ENCODE measurements at places on chromosomes 13 and 19. TPM values are rescaled to one million over a fixed set of nuclear protein-coding genes. Genes with fewer than 3 reads are reported as not detected.

Gene MEDAG
- total RNA-seq: 113 TPM

Gene NOVA2
- total RNA-seq: 10.9 TPM

Gene ZNF534
- total RNA-seq: 0.28 TPM

Gene TSEN34
- 49.3 TPM for total RNA-seq

Gene SMAD9
- total RNA-seq: 8.3 TPM

Gene EEF2
- total RNA-seq: 2,283 TPM

Gene C19orf67
- total RNA-seq: not detected

Gene LRRC4B
- total RNA-seq: 1.6 TPM

Gene ZNF823
- total RNA-seq: 4.0 TPM

Gene WTIP
- 16.2 TPM for total RNA-seq

Gene GZMM
- 1.1 TPM for total RNA-seq

Gene OBI1
- total RNA-seq: 8.6 TPM

GRCh38 chr19:11736696-11737095 lies 2.0 kb downstream of the ZNF823 start:
- DNase-seq: no peak

DNA sequence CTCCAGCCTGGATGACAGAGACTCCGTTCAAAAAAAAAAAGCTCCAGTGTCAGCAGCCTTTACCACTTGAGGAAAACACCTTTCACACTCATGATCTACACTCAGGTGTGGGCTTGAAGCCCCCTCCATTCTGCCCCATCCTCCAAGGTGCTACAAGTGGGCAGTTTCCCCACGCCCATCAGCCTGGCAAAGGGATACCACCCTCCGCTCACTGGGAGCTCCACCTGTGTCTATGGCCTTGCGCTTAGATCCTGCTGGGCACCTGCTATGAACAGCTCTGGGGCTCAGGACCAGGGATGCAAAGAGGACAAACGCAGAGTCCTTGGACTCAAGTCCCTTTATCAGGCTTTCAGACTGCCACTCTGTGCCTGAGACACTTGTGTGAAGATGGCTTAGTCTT lies 127.8 kb downstream of the CRYL1 start:
- DNase-seq: no peak

DNA sequence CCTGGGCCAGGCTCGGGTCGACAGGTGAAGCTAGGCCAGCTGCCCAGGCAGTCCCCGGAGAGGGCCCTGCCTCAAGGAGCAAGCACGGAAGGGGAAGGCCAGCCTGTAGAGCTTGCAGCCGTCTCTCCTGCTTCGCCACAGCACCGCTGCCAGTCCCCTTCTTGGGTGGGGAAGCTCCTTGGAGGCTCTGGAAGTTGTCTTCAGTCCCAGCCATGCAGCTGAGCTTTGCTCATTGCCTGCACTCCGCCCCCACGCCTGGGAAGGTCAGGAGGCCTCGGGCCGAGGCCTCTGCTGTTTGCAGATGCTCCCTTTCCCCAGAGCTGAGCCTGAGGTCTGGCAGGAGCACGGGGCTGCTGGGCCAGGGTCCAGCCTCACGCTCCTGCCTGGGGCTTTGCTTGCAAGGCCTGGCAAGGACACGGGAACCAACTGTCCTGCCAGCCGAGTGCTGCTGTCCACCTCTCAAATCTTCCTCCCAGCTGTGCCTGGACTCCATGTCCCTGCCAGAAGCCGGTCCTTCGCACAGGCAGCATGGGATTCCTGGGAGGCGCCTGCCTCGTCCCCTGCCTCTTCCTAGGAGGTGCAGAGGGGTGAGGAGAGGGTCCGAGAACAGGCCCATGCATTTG lies 13.3 kb downstream of the PLEKHF1 start:
- DNase-seq: no peak

DNA sequence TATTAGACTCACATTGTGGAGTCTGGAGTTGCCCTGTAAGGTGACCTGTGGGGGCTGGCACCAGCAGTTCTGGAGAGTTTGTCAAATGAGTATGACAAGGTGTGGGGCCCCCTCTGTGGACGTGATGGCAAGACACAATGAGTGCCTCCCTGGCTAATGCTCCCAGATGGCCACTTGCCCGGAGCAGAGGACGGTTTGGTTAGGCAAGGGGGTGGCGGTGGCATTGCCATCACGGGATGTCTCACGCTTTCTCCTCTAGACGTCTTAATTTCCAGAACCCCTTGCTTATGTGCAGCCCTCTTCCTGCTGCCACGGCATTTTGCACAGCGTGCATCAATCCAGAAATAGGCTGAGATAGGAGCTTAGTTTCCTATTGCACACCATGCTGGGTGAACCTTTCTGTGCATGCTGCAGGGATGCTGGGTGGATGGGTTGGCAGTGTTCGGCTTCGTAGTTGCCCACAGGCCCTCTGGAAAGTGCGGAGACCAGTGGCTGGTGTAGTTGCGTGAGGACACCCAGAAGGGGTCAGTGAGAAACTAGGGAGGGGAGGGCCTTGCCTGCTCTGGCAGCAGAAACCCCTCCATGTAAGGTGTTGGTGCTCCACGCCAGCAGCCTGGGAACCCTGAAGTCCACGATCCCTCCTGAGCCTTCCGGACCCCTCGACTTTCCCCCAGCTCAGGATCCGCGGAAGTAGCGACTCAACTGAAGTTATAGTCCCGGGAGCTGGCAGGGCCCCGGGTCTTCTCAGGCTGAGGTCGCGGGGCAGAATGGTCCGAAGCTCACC lies 18.1 kb upstream of the LRP3 start:
- DNase-seq: no peak

- no peak for DNase-seq
Measured at GRCh38 chr13:104796581-104796980, 1730.4 kb upstream of the SLC10A2 start.

- no peak for DNase-seq
Measured at GRCh38 chr13:85626603-85627002, 172.6 kb downstream of the SLITRK6 start.

GRCh38 chr19:51777570-51778462 lies 16.8 kb downstream of the FPR2 start:
- DNase-seq: no peak

DNA sequence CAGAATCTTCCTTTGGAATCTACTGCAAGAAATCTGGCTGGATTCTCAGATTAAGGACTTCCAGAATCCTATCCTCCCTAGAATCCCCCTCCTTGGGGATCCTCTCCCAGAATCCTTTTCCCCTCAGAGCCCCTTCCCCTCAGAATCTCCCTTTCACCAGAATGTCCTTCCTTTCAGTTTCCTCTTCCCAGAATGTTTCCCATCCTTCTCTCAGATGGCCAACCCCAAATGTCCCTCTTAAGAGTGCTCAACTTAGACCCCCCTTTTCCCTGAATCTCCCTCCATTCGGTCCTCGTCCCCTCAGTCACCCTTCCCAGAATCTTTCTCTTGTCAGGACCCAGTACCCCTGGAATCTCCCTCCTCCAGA lies 584 bp upstream of the RPS16 start:
- DNase-seq: no peak

GRCh38 chr13:38702669-38703068 lies 15.8 kb downstream of the FREM2 start:
- DNase-seq: no peak

DNA sequence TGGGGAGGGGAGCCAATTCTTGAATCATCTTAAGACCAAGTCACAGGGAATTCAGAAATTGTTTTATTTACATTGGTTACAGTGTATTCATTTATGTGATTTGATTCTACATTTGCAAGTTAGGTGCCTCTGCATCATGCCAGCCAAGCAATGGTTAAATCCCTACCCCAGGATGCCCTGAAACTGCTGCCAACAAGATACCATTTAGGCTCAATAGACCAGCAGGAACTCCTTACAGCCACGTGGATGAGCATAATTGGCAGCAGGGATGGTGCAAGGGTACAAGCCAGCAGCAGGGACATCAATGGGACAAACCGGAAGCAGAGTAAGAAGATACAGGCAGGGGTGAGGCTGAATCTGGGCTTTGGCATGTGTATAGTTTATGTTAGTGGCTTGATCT lies 72.4 kb upstream of the NBEA start:
- DNase-seq: no peak

GRCh38 chr19:10677751-10678150 lies 23.5 kb upstream of the QTRT1 start:
- no peak for DNase-seq

GRCh38 chr13:35889560-35889959 lies 241.6 kb downstream of the DCLK1 start:
- DNase-seq: no peak

DNA sequence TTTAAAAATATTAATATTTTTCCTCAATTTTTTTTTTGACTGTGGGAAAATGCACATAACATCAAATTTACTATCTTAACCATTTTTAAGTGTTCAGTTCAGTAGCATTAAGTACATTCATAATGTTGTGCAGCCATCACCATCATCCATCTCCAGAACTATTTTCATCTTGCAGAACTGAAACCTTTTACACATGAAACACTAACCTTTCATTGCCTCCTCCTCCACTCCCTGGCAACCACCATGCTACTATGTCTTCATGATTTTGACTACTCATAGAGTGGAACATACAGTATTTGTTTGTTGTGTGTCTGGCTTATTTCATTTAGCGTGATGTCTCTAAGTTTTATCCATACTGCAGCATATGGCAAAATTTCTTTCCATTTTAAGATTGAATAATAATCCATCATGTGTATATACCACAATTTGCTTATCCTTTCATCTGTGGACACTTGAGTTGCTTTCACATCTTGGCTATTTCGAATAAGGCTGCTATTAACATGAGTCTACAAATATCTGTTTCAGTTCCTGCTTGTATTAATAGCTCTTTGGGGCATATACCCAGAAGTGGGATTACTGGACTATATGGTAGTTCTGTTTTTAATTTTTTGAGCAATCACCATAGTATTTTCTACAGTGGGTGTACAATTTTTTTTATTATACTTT lies 376.4 kb downstream of the MTUS2 start:
- DNase-seq: no peak

DNA sequence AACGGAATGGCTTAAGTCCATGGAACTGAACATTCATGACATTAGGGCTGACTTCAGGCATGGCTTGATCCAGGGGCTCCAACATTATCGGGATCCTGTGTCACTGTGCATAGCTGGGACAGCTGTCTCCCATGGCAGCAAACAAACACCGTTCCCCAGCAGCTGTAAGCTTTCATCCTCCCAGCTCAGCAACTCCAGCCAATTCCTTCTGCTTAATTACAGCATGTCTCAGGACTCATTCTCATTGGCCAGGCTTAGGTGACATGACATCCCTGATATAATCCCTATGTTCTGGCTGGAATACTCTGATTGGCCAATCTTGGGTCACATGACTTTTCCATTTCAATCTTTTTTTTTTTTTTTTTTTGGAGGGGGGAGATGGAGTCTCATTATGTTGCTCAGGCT lies 10.9 kb upstream of the TLE5 start:
- DNase-seq: no peak

DNA sequence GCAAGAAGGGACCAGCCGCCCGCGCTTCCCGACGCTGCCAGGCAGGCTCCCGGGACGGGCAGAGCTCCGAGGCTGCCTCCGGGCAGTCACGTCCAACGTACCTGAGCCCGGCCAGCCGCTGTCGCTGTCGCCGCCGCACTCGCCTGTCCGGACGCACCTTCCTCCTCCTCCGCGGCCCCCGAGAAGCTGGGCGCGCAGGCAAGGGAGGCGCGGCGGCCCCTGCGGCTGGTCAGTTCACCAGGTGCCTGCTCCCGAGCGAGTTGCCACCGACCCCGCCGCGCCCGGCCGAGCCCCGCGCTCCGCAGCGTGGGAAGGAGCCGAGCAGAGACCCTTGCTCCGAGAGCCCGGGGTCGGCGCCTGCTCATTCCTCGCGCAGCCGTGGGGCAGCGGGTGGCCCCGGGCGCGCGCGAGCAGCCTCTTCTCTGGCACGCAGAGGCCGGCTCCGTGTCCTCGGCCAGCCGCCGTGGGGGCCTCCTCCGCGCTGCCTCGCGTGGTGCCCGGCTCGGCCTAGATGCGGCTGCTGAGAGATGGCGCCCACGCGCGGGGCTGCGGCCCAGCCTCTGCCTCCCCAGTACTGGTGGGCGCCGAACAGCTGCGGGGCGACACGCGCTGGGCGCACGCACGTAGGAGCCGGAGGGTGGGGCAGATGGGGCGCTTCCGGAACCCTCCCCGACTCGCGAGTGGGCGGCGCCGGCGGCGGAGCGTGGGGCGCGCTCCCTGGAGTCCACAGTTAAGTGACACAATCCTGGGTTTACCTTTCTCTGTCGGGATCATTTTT lies 419.4 kb downstream of the UQCRFS1 start:
- DNase-seq: no peak

All from omental fat pad (tissue), 4 donors.